ENCODE measurements at places on chromosomes 11 and 22. TPM values are rescaled to one million over a fixed set of nuclear protein-coding genes. Genes with fewer than 3 reads are reported as not detected.

- H3K27ac ChIP-seq, result no peak overlapping the region
- no peak overlapping the region for H3K4me3 ChIP-seq
- H3K27me3 ChIP-seq, result peaks cover 3% of the 10 kb centered on the region
- no peak for DNase-seq
- no peaks in the 10 kb centered on the region for H3K36me3 ChIP-seq
These were observed 9.7 kb downstream of the MRGPRF start for GRCh38 chr11:69003301-69003865.

DNA sequence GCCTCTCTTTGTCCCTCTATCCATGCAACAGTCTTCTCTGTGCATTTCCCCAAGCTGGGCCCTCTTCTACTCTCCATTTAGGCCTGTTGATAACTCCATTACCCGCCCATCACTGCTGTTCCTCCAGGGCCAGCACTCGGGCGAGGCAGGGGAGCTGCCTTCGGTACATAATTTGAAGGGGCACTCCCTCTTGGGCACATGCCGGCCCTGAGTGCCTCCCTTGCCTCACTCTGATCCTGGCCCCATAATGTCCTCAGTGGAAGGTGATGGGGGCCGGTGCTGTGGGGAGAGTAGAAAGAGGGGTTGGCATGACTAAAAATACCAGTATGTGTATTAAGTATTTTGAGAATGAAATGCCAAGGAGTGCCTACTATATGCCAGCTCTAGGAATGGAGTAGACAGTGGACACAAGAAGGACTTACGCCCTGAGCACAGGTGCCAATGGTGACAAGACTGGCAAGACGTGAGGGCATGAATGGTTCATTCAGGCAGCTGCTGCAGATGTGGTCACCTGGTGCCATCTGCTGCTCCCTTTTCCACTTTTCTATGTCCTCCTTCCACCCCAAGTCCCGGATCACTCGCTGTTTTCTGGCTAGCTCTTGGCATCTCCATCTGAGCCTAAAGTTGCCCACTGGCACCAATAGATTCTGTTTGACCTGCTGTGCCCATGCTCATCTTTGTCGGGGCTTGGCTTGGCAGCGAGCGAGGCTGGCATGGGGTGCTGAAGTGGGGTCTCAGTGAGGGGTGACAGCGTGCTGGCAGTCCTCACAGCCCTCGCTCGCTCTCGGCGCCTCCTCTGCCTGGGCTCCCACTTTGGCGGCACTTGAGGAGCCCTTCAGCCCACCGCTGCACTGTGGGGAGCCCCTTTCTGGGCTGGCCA lies 22.6 kb downstream of the TMEM218 start:
- no peaks in the 10 kb centered on the region for H3K36me3 ChIP-seq
- H3K4me3 ChIP-seq, result no peak overlapping the region
- no peaks in the 10 kb centered on the region for H3K27me3 ChIP-seq
- H3K4me1 ChIP-seq, result peaks cover 2% of the 10 kb centered on the region

GRCh38 chr11:12786891-12787290 lies 112.7 kb downstream of the TEAD1 start:
- no peak overlapping the region for H3K27ac ChIP-seq
- no peak for DNase-seq
- no peaks in the 10 kb centered on the region for H3K4me1 ChIP-seq
- no peaks in the 10 kb centered on the region for H3K36me3 ChIP-seq
- peaks cover 36% of the 10 kb centered on the region for H3K27me3 ChIP-seq

Gene KDELR3
- 0.23 TPM for total RNA-seq

GRCh38 chr11:13327421-13327820 lies 49.8 kb downstream of the BMAL1 start:
- H3K4me3 ChIP-seq, result no peak overlapping the region
- H3K27ac ChIP-seq, result no peak overlapping the region
- no peak for DNase-seq
- H3K27me3 ChIP-seq, result no peaks in the 10 kb centered on the region

Gene SYVN1
- total RNA-seq, result 35.1 TPM

Gene ACRV1
- not detected for total RNA-seq

GRCh38 chr22:47818496-47818895 lies 1056.0 kb downstream of the TBC1D22A start:
- no peaks in the 10 kb centered on the region for H3K4me1 ChIP-seq
- H3K27ac ChIP-seq, result no peak overlapping the region
- DNase-seq, result no peak
- no peaks in the 10 kb centered on the region for H3K36me3 ChIP-seq
- H3K27me3 ChIP-seq, result no peaks in the 10 kb centered on the region
- no peak overlapping the region for H3K4me3 ChIP-seq

DNA sequence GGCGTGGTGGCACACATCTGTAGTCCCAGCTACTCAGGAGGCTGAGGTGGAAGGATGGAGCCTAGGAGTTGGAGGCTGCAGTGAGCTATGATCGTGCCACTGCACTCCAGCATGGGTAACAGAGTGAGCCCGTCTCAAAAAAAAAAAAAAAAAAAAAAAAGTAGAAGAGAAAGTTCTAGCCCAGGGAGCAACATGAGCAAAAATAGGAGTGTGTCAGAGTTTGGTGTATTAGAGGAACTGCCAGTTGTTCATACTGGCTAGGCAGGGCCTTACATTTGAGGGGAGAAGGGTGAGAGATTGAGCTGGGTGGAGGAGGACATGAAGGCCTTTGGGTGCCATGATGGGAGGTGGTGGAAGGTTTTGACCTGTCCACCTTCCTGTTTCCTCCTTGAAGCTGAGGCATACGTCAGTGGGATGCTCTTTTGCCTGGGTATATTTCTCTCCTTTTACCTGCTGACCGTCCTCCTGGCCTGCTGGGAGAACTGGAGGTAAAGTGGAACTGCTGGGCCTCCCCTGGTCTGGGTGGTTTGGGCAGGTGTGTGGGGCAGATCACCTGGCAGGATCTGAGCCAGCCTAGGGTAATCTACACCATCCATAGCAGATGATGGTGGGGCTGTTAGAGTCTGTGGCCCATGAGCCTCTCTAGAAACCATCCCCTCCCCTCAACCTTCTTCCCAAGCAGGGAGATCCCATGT lies 7.3 kb downstream of the SIDT2 start:
- DNase-seq, result no peak
- H3K36me3 ChIP-seq, result no peaks in the 10 kb centered on the region
- H3K27ac ChIP-seq, result no peak overlapping the region
- H3K27me3 ChIP-seq, result no peaks in the 10 kb centered on the region

Gene RIN1
- total RNA-seq, result 2.5 TPM

- peaks cover 17% of the 10 kb centered on the region for H3K27me3 ChIP-seq
- peaks cover 3% of the 10 kb centered on the region for H3K4me1 ChIP-seq
- H3K4me3 ChIP-seq, result no peak overlapping the region
- no peak for DNase-seq
- H3K36me3 ChIP-seq, result no peaks in the 10 kb centered on the region
- H3K27ac ChIP-seq, result no peak overlapping the region
These were observed 51.0 kb upstream of the SEPTIN5 start for GRCh38 chr22:19663286-19663815.

Gene PYGM
- total RNA-seq, result 2.0 TPM

- peaks cover 40% of the 10 kb centered on the region for H3K36me3 ChIP-seq
- no peak overlapping the region for H3K4me3 ChIP-seq
- DNase-seq, result no peak
- peak overlapping the region; percentile 52 for H3K27ac ChIP-seq
- H3K4me1 ChIP-seq, result peaks cover 15% of the 10 kb centered on the region
These were observed 24.1 kb downstream of the SUN2 start for GRCh38 chr22:38731703-38732161.

Gene PANX1
- total RNA-seq, result 13.0 TPM

Data from activated CD8-positive, alpha-beta memory T cell treated with anti-CD3 and anti-CD28 coated beads, Interleukin-2, amount 10 ng/mL, durations not matched to agents 7 days and 5 days (primary cell).